ENCODE measurements at places on chromosomes 11 and 22. TPM values are rescaled to one million over a fixed set of nuclear protein-coding genes. Genes with fewer than 3 reads are reported as not detected.

DNA sequence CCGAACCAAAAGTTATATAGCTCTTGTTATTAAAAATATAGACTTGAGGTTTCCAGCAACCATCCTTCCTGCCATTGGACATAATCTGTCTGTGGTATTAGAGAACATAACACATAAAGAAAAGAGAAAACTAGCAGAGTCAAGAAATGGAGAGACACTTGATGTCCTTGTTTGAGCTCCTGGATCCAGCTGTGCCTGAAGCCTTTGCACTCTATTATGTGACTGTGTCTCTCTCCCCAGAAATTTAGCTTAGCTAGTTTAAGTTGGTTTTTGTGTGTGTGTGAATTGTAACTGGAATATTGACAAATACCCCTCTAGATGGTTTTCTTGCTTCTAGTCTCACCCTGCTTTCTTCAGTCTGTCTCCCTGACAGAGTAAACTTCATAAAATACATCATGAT is 61.6 kb downstream of the SC5D start:
- no peak for DNase-seq

GRCh38 chr22:30033137-30033536 is 47.1 kb upstream of the HORMAD2 start:
- DNase-seq: no peak

GRCh38 chr11:109033627-109034338 is 368.9 kb downstream of the DDX10 start:
- DNase-seq: no peak

DNA sequence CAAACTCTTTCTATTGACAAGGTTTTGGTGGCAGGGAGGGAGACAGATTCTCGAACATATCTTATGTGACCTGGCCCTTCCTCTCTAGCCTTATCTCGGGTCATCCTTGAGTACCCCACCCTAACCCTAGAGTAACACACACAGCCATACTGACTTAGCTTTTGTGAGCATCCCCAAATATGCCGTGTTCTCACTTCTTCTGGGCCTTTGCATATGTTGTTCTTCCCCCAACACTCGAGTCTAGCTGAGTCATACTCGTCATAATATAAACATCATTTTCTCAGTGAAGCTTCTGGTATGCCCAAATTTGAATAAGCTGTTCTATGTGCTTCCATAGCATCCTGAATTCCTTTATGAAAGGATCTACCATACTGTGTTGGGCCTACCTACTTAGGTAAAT is 8.0 kb downstream of the TTC17 start:
- peak; percentile 65 for DNase-seq

DNA sequence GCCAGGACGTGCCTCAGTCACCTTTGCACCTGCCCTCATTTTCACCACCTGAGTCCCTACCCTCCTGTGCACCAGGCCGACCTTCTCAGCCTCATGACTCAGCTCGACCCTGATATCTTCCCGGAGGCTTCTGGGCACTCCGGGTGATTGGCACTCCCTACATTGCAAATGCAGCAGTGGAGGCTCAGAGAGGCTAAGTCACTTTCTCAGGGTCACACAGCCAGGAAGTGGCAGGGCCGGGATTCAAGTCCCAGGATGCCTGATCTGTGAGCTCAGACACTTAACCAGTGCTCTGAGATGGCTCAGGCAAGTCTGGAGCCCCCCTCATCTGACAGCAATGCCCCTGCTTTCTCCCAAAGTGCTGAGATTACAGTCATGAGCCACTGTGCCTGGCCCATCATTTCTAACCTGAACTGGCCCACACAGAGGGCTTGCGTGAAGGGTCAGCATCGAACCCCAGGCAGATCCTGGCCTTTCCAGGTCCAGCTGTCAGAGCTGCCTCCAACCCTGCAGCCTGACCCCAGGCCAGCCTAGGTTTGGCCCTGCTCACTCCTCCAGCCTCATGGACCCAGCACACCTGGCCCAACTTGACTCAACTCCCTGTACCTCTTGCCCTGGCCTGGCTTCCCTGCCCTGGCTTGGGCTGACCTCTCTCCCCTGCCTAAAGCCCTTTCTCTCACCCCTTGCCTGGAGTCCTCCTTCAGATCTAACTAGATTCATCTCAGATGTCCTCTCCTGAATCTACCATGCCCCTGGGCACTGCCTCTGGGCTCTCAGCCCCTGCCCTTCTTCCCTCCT is 40.7 kb upstream of the RTL6 start:
- DNase-seq: no peak

DNA sequence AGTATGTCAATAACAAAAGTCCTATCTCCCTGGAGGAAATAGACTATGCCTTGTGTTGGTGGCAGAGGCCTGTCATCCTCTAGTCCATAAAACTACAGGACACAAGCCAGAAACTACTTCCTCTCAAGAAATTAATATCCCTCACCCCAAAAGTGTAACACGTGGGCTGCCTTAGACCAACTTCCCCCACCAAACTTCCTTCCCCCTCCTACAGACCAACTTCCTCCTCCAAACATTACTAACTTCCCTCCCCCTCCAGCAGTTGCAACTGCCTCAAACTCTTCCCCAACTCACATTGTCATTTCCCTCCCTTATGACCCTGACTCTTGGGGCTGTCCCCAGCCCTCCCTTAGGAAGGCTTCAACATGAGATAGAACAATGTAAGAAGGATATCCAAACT is 6.3 kb downstream of the OR52K2 start:
- DNase-seq: peak; percentile 7

- no peak for DNase-seq
Measured at GRCh38 chr22:36541831-36542411, 13.0 kb upstream of the EIF3D start.

DNA sequence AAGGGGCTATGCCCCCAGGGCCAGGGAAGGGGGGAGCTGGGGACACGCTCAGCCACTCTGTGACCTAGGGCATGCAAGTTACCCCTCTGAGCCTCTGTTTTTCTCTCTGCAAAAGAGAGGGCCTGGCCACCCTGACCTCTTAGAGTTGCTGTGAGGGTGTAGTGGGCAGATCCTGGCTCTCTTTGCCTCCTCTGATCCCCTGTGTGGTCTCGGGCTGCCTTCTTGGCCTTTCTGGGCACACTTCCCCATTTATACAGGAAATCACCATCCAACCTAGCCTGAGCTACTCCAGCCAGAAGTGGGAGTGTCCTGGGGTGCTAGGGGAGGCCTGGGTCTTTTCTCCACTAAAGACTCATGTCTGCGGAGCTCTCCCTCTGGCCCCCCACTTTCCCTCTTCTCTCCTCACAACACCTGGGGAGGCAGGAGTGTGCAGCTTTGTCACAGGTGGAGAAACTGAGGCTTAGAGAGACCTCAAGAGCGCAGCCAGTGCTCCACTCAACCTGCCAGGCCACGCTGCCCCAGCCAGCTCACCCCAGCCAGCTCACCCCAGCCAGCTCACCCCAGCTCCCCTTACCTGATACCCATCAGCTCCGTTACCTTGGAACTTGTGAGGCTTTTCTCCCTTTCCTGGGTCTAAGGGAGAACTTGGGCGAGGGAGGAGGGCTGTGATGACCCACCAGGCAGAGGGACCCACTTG is 1.4 kb downstream of the AIFM3 start:
- no peak for DNase-seq

- no peak for DNase-seq
Measured at GRCh38 chr11:120747850-120748814, 236.6 kb downstream of the GRIK4 start.

- DNase-seq: no peak
Measured at GRCh38 chr11:130592056-130592455, 143.6 kb downstream of the ADAMTS15 start.

Gene SDF2L1
- 7.3 TPM for total RNA-seq
